ENCODE measurements at places on chromosomes 11 and 22.
A peak's percentile ranks its signal among the peaks of the same experiment; 100 is the strongest.

DNA sequence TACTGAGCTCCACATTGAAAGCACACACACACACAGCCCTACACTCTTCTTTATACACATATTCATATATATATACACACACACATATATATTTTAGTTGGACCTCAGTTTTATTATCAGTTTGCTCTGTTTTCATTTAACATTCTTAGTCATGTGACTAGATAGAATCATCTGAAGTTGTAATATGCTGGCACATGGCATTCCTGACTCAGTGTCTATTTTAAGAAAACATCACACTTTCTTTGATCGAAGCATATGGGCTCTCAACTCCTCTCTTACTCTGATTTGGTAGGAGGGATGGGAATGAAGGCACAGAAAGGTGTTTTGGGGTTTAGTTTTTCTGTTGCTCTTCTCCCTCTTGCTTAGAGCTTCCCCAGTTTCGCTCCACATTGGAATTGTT is 24.8 kb downstream of the AMOTL1 start:
- peak; percentile 44 for DNase-seq
- H3K36me3 ChIP-seq: no peaks in the 10 kb centered on the region
- H3K4me3 ChIP-seq: peak overlapping the region; percentile 76
- peaks cover 16% of the 10 kb centered on the region for H3K4me1 ChIP-seq
- H3K27me3 ChIP-seq: no peaks in the 10 kb centered on the region
- H3K27ac ChIP-seq: peak overlapping the region; percentile 35

DNA sequence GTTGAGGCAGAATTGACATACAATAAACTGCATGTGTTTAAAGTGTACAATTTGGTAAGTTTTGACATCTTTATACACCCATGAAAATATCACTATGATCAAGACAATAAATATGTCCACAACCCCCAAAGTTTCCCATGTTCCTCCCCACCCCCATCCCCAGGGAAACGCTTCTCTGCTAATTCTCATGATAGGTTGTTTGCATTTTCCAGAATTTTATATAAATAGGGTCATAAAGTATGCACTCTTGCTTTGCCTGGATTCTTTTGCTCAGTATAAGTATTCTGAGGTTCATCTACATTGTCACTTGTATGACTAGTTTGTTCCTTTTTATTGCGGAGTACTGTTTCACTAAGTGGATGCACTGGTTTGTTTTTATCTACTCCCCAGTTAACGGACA is 35.6 kb downstream of the MYEOV start:
- no peaks in the 10 kb centered on the region for H3K27me3 ChIP-seq
- no peak overlapping the region for H3K4me3 ChIP-seq
- no peaks in the 10 kb centered on the region for H3K36me3 ChIP-seq

- no peak overlapping the region for H3K27ac ChIP-seq
- DNase-seq: no peak
- H3K4me1 ChIP-seq: no peaks in the 10 kb centered on the region
- no peaks in the 10 kb centered on the region for H3K36me3 ChIP-seq
- peaks cover 41% of the 10 kb centered on the region for H3K27me3 ChIP-seq
Measured at GRCh38 chr11:77212314-77213007, 84.4 kb downstream of the MYO7A start.

DNA sequence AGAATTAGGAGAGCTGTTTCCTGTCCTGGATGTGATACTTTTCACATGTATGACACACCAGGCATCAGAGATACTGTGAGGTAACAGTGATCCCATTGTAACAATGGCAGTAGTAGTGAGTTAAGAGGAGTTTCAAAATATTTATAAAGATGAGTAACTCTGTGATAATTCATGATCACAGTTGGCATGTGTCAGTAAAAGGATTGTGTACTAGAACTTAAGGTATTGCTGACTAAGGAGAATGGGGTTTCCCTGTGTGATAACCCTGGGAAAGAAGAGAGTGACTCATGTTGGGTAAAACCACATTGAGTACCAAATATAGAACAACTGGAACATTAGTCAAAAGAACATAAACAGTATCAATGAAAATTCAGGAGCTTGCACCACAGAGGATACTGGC is 22.9 kb upstream of the SLC5A1 start:
- no peak overlapping the region for H3K4me3 ChIP-seq
- no peak overlapping the region for H3K27ac ChIP-seq
- DNase-seq: peak; percentile 85
- H3K36me3 ChIP-seq: no peaks in the 10 kb centered on the region

GRCh38 chr11:44905131-44905866 is 45.4 kb downstream of the TP53I11 start:
- peaks cover 74% of the 10 kb centered on the region for H3K27me3 ChIP-seq
- no peak overlapping the region for H3K4me3 ChIP-seq
- H3K27ac ChIP-seq: no peak overlapping the region
- peaks cover 2% of the 10 kb centered on the region for H3K4me1 ChIP-seq
- DNase-seq: no peak

GRCh38 chr11:82750643-82751139 is 17.0 kb upstream of the FAM181B start:
- no peaks in the 10 kb centered on the region for H3K4me1 ChIP-seq
- no peaks in the 10 kb centered on the region for H3K36me3 ChIP-seq
- no peak overlapping the region for H3K27ac ChIP-seq
- peaks cover 8% of the 10 kb centered on the region for H3K27me3 ChIP-seq
- H3K4me3 ChIP-seq: no peak overlapping the region
- no peak for DNase-seq

GRCh38 chr11:27934830-27935145 is 173.2 kb downstream of the KIF18A start:
- peak overlapping the region; percentile 21 for H3K4me3 ChIP-seq
- peak overlapping the region; percentile 100 for H3K27ac ChIP-seq
- H3K36me3 ChIP-seq: no peaks in the 10 kb centered on the region
- DNase-seq: peak; percentile 97

DNA sequence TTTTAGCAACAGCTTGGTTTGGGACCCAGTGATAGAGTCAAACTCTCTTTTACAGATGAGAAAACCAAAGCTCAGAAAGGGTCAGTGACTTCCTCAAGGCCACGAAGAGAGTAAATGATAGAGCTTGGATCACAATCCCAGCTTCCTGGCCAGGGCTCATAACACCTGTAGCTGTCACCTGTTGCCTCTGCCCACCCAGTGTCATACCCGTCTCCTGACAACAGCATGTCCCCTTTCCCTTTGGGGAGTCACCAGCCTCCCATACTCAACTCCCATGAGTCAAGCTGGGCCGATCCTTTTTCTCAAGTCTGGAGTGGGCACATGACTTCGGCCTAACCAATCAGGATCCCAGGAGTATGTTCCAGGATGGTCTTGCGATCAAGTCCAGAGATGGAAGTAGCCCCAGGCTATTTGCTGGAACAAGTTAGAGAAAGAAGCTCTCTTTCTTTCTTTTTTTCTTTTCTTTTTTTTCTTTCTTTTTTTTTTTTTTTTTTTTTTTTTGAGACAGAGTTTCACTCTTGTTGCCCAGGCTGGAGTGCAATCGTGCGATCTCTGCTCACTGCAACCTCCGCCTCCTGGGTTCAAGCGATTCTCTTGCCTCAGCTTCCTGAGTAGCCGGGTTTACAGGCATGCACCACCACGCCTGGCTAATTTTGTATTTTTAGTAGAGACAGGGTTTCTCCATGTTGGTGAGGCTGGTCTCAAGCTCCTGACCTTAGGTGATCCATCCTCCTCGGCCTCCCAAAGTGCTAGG is 27.8 kb upstream of the MYH9 start:
- no peak overlapping the region for H3K4me3 ChIP-seq
- DNase-seq: no peak
- peaks cover 15% of the 10 kb centered on the region for H3K4me1 ChIP-seq
- H3K36me3 ChIP-seq: no peaks in the 10 kb centered on the region
- H3K27me3 ChIP-seq: no peaks in the 10 kb centered on the region

DNA sequence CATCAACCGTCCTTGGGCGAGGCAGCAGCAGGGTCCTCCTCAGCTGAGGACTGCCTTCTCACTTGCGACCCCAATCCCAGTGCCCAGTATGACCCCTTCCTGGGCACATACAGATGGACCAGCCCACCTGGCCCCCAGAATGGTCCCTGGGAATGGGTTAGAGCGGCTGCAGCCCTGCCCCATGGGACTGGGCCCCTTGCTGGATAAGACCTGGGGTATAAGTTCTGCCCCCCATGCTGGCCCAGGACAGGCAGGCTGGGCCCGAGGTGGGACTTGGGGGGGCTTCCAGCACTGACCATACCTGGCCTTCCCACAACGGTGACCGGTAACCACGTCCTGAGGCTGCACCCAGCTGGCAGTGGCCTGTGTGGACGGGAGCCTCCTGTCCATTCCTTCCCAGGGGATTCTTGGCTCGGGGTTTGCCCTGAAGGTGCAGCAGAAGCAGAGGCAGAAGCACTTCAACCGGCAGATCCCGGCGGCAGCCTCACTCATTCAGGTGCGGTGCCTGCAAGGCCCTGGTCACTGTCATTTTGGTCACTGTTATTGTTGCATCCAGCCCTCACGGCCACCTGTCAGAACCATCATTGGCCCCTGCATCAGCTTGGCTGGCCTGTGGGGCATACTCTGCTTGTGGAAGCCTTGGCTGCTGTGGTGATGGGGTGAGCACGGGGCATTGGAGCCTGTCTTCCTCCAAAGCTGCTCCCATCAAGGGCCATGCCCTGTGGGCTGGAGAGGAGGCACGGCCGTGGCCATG is 114.8 kb downstream of the KCNQ1OT1 start:
- H3K27me3 ChIP-seq: peaks cover 21% of the 10 kb centered on the region
- no peak overlapping the region for H3K27ac ChIP-seq
- peaks cover 29% of the 10 kb centered on the region for H3K4me1 ChIP-seq
- H3K36me3 ChIP-seq: no peaks in the 10 kb centered on the region
- no peak for DNase-seq
- no peak overlapping the region for H3K4me3 ChIP-seq

DNA sequence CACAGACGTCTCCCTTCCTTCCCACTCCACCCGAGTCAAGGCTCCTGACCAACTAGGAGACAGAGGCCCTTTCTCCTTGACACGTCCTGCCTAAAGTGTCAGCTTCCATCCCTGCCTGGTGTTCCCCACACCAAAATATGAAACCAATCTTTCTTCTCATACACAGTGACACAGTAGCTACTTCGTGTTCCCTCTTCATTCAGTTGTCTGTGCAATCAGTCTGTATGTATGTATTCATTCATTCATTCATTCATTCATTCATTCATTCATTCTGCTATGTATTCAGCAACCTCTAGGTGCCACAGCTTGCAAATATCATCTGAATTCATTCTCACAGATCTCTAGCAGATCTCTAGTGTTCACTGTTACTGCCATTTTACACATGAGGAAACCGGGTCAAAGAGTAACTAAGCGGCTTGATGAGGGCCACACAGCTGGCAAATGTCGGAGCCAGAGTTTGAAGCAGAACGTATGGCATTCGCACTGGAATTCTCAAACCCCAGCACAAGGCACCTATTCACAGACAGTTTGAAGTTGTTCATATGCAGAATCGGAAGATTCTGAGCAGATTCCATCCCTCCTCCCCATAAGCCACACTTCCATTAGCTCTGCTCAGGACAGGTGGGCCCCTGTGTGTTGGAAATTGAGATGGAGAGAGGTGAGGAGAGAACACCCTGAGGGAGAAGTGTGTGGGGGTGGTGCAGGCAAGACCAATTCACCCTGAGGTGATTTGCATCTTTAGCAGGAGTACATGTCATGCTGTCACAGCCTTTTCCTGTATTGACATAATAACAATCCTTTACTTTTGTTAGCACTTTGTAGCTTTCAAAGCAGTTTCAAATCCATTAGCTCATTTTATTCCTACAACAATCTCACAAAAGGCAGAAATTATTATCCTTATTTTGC is 275.7 kb downstream of the ST3GAL4 start:
- H3K36me3 ChIP-seq: no peaks in the 10 kb centered on the region
- no peak for DNase-seq
- H3K4me3 ChIP-seq: no peak overlapping the region
- no peaks in the 10 kb centered on the region for H3K27me3 ChIP-seq
- H3K4me1 ChIP-seq: no peaks in the 10 kb centered on the region

DNA sequence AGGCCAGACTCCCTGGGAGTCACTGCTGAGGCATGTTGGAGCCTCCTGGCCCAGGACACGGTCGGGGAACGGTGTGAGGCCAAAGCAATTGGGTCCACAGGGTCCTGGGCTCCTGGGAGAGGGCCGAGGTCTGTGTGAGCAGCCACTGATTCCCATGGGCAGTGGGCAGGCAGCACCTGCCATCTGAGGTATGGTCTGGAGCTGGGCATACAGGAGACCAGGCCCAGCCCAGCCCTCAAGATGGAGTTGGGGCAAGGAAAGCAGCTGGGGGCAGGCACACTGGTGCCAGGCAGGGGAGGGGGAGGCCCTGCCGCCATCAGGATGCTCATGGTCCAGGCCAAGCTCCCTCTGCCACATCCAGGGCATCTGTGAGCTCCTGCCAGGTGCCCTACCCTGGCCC is 32.2 kb upstream of the HMOX1 start:
- no peak overlapping the region for H3K27ac ChIP-seq
- no peak for DNase-seq
- peaks cover 32% of the 10 kb centered on the region for H3K4me1 ChIP-seq
- peaks cover 49% of the 10 kb centered on the region for H3K36me3 ChIP-seq
- H3K4me3 ChIP-seq: no peak overlapping the region

GRCh38 chr22:39253435-39254070 is 8.8 kb upstream of the PDGFB start:
- H3K27ac ChIP-seq: peak overlapping the region; percentile 52
- H3K4me3 ChIP-seq: no peak overlapping the region
- H3K36me3 ChIP-seq: peaks cover 3% of the 10 kb centered on the region
- H3K4me1 ChIP-seq: peaks cover 49% of the 10 kb centered on the region
- DNase-seq: peak; percentile 85

- H3K4me1 ChIP-seq: peaks cover 19% of the 10 kb centered on the region
- no peak for DNase-seq
- no peak overlapping the region for H3K4me3 ChIP-seq
- H3K27me3 ChIP-seq: peaks cover 14% of the 10 kb centered on the region
- no peak overlapping the region for H3K27ac ChIP-seq
Measured at GRCh38 chr22:35482311-35482710, 58.3 kb upstream of the RASD2 start.

DNA sequence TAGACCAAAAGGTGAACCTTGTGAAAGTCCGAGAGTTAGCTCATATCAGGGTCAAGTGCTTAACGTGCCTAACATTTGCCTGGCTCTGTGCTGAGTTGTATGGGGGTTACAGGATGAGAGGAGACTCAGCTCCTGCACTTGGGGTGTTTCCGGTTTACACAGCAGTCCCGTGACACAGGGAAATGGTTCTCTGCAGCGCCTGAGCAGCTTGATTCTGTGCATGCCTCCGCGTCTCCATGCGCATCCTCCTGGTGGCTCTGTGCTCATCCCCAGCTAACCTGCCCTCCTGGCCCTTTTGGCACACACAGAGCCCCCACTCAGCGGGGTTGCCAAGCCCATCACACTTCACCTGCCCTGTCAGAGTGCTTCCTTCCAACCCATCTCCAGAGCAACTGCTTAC is 238.3 kb upstream of the TBCEL start:
- no peaks in the 10 kb centered on the region for H3K4me1 ChIP-seq
- no peak for DNase-seq
- no peaks in the 10 kb centered on the region for H3K36me3 ChIP-seq
- peaks cover 77% of the 10 kb centered on the region for H3K27me3 ChIP-seq
- no peak overlapping the region for H3K27ac ChIP-seq

DNA sequence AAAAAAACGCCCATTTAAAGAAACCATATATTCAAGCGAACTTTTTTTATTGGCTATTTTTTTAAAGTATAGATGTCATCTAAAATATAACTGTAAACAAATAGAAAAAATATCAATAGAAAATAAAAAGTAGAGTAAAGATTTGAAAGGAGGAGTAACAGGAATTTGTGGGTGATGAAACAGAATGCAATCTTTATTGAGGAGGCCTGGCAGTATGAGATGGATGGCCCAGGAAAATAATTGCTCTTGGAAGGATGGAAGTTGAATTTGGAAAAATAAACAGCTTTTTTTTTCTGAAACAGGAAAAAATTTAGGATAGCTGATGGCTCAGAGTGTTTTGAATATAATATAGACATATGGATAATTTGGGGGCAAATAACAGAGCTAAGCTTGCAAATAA is 219.0 kb downstream of the CASP12 start:
- no peak overlapping the region for H3K4me3 ChIP-seq
- DNase-seq: no peak
- H3K36me3 ChIP-seq: no peaks in the 10 kb centered on the region
